HFFc6 (cell line): ENCODE measurements at places on chromosomes 16 and 17. TPM values are rescaled to one million over a fixed set of nuclear protein-coding genes. Genes with fewer than 3 reads are reported as not detected.

The KRTAP4-9 gene
- total RNA-seq = 0.81 to 1.2 TPM in 2 of 3 replicates, not detected in the other

The SLC35G6 gene
- not detected in 3 replicates for total RNA-seq

The NDUFAB1 gene
- 89.8 to 111 TPM (median 91.3 TPM) in 3 replicates for total RNA-seq

The UMOD gene
- total RNA-seq = not detected in 3 replicates

The CCL11 gene
- not detected in 3 replicates for total RNA-seq

The FOXC2 gene
- 5.9 to 8.0 TPM (median 7.7 TPM) in 3 replicates for total RNA-seq

The SLC25A39 gene
- total RNA-seq = 99.6 to 110 TPM (median 108 TPM) in 3 replicates
